Skin of body (tissue), 3 donors: ENCODE measurements at places on chromosomes 4 and X.

DNA sequence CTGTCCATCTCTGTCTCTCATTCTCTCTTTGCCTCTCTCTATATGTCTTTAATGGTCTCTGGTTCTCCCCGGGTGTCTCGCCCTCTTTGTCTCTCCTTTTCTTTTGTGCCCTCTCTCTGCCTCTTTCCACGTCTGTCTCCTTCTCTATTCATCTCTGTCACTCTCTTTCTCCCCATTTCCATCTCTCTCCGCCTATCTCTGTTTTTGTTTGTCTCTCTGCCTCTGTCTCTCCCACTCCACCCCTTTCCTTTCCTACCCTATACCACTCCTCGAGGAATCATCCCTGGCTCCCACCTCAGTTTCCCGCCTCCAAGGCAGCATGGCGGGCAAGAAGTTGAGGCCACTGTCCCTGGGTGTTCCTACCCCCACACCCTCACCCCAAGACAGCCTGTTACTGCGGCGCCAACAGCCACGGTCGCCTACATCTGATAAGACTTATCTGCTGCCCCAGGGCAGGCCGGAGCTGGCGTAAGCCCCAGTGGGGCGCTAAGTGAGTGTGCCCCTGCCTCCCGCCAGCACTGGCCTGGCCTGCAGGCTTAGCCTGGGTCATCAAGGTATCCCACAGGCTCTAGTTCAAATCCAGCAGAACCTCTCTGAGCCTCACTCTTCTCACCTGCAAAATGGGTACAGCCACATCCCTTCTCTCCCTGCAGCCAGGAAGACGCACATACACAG lies 713 bp upstream of the GATA1 start:
- DNase-seq, result no peak

GRCh38 chrX:21004835-21005234 lies 369.4 kb upstream of the CNKSR2 start:
- DNase-seq, result no peak

DNA sequence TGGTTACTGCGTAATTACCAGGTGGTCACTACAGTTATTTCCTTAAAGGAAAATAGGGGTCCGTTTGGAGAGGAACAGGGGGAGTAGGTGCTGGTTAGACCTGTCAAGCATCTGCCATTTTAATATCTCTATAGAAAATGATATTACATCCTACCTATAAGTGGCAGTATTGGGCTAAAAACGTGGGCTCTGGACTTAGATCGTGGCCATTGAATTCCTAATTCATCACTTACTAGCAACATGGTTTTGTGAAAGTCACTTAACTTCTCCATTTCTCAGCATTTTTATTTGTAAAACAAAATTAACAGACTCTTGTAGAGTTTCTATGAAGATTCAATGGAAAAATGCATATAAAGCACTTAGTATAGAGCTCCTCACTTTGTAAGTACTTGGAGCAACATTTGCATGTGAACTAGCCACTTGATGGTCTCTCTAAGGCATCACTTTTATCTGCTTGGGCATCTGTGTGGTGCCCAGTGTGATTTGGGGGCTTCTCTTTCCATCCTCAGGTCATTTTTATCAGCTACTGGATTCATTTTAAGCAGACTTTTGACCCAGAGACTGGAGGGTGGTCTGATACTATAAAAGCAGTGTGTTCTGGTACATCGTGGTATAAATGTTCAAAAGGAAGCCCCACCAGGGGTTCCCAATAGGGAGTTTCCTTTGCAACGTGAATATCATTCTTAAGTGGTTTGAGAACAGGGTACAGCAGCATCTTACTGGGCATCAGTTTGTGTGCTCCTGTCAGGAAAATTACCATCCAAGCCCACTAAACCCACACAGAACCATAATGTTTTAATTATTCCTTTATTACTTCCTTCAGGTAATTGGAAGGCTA lies 42.7 kb upstream of the RASSF6 start:
- peak; percentile 16 for DNase-seq

DNA sequence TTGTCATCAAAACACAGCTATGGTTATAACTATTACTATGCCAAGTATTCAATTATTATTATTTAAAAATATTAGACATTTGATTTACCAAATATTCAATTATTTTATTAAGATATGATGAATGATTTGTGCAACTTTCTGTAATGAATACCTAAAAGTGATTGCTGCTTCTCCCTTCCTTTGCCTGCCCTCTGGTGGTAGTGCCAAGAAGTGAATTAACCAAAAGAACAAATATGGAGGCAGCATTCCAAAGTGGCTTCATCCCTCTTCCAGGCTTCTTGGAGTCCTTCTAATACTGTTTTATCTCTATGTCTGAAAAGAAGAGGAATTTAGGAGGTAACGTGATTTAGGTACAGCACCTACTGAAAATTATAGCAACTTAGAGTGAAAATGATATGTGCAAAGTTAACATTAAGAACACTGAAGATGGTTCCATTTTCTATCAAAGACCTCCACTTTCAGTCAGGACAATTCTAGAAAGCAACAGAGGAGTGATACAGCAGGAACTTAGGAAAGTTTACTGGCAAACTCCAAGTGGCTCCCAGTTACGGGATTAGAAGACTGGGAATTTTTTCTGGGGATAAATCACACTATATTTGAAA lies 43.0 kb downstream of the ENPEP start:
- no peak for DNase-seq

DNA sequence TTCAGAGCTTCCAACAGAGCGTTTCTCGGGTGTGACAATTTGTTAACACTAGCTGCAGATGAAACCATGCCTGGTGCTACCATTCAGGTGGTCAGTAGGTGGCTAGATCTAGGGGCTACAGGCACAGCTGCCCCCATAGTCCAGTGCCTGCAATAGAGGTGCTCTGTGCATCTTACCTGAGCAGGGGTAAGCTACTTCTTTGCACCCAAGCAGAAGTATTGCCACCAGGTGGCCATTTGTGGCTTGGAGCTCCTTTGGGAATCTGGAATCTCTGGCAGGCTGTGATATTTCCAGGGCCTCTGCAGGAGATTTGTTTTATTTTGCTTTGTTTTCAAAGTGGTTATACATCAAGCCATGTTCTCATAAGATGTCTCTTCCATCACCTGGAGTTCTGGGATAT lies 170.7 kb upstream of the PUDP start:
- no peak for DNase-seq

DNA sequence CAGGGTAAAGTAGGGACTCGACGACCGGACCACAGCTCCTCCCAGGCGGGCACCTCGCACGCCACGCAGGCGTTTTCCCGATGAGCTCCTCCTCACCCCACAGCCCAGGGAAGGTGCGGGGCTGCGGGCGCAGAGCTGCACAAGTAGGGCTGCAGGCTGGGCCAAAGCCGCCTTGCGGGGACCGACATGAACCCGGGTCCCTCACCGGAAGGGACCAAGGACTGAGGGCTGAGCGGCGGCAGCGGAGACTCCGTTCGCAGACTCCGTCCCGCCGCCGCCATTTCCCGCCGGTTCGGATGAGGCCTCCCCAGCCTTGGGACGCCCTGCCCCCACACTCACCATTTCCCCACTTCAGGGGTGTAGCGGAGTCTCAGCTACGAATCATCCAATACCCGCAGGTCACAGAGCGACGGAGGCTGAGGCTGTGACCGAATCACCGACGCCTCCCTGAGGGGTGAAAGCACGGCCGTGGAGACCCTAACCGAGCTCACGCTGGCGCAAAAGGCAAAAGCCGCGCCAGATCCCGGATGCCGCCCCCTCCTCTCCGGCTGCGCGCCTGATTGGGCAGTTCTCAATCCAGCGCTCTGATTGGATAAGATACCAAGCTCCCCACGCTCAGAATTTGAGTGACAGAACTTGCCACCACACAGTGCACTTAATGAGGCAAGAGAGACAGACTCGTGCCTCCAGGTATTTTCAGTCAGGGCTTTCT lies at the start of gene ZNF732:
TSS of gene ZNF732 (minus strand) at position 506 of the 712 bp plus-strand sequence. CDS start at position 342, 164 bp downstream.
- DNase-seq, result peak; percentile 79

- no peak for DNase-seq
Measured at GRCh38 chr4:141759796-141760425, 123.5 kb downstream of the IL15 start.

DNA sequence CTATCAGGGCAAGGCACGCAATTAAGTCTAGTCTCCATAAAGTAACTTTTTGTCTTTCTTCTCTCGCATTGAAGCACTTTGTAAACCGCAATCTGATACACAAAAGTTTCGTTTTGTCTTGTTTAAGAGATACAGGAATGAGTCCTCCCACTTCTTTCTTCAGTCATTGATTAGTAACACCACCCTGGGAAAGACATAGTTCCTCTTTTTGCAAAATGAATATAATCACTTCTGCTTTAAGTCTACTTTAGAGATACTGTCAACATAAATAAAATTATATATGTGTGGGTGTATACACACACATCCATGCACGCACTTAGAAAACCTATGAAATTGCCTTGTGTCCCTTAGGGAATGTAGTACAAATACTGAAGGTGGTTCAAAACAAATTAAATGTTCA lies 11.7 kb downstream of the COQ2 start:
- no peak for DNase-seq

GRCh38 chrX:150879855-150880807 lies 18.3 kb downstream of the CD99L2 start:
- no peak for DNase-seq

GRCh38 chr4:24656906-24657305 lies 72.6 kb upstream of the DHX15 start:
- DNase-seq, result no peak

DNA sequence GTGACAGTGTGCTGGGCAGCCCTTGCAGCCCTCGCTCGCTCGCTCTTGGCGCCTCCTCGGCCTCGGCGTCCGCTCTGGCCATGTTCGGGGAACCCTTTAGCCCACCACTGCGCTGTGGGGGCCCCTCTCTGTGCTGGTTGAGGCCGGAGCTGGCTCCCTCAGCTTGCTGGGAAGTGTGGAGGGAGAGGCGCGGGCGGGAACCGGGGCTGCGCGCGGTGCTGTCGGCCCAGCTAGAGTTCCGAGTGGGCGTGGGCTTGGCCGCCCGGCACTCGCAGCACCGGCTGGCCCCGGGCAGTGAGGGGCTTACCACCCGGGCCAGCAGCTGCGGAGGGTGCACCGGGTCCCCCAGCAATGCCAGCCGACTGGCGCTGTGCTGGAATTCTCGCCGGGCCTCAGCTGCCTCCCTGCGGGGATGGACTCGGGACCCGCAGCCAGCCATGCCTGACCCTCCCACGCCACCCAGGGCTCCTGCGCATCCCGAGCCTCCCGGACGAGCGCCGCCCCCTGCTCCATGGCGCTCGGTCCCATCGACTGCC lies 770.1 kb upstream of the GALNTL6 start:
- no peak for DNase-seq

- DNase-seq, result no peak
Measured at GRCh38 chr4:32661229-32661628, 1941.1 kb downstream of the PCDH7 start.

DNA sequence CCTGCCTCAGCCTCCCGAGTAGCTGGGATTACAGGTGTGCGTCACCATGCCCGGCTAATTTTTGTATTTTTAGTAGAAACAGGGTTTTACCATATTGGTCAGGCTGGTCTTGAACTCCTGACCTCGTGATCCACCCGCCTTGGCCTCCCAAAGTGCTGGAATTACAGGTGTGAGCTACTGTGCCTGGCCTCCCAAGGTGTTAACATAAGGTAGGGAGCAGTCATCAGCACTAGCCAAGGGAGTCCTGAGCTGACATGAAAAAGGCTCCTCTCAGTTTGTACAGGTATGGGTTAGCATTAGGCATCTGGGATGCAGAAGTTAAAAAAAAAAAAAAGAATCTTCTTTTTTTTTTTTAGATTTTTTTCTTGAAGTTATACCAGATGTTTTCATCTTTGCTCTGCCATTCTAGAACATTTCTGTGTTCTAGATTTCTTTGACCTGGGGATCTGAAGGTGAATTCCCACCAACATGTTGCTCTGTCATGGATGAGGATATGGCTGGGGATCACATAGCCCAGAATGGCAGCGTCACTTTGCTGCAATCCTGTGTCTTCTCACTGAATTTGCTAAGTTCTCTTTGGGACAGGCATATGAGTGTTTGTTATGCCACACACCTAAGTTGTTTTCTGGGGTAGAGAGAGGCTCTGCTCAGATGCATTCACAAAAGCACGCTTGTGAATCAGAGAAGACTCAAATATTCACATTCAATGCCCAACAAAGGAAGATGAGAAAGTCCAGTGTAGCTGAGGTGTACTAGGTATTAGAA lies 24.4 kb upstream of the PLA2G12A start:
- no peak for DNase-seq

- peak; percentile 0 for DNase-seq
Measured at GRCh38 chrX:119041175-119041574, 31.6 kb upstream of the CT47C1 start.

DNA sequence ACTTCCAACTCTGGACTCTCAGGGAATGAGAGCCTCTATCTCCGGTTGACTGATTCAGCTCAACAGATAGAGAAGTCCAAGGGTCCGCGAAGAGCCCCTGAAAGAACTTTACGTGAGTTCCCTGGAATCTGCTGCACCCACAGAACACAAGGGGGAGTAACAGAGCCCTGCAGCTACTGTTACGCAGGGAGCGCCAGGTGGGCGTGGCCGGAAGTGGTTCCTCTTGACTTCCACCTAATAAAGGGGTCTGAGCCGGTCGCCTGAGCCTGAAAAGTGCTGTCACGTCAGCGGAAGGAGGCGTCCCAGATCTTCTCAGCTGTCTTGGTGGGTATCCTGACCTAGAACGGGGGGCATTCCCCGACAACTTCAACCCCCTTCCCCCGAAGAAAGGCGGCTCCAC lies at the start of gene MAGEB6:
TSS of gene MAGEB6 (plus strand) at position 237 of the 400 bp plus-strand sequence. CDS start 1,407 bp downstream, outside the sequence.
- no peak for DNase-seq
